ENCODE measurements at places on chromosomes 4 and X.

DNA sequence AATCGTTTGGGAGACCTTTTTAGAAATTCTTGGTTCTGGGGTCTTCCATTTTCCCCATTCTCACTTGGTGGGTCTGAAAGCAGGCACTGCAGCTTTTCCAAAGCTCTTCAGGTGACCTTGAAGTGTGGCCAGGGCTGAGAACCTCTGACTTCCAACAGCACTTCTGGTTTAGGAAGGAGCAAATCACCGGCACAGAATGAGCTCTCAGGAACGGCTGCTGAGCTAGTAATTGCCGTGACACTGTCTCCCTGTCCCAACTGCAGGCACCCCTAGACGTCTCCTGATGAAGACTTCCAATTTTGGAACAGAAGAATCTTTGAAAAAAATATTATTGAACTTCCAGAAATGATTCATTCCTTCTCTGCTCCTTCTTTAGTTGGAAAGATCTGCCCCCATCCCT lies 31.3 kb downstream of the CD38 start:
- no peak for DNase-seq

DNA sequence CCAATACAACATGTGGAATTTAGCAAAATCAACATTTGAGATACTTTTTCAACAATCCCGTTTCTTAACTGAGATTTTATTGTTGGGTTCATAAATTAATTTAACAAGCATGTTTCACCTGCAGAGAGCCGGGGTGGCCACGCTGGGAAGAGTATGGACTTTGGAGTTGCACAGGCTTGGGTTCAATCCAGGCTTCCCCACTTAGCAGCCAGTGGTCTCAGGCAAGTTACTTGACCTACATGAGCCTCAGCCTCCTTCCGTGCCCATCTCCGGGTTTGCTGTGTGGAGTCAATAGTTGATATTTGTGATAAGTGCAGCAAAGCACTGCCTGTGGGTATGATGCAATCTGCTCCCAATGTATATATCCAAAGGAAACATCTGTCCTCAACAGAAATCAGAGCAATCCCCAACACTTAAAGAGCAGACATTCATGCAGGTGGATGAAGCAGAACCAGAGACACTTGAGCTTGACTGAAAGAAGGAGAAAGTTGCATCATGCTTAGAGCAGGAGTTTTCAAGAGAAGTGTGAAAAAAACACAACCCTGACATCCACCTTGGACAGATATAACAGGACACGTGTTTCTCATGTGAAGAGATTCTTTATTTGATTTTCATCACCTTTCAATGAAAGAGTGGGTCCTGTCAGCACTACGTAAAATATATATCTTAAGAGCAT lies 5.1 kb downstream of the CYTL1 start:
- no peak for DNase-seq

DNA sequence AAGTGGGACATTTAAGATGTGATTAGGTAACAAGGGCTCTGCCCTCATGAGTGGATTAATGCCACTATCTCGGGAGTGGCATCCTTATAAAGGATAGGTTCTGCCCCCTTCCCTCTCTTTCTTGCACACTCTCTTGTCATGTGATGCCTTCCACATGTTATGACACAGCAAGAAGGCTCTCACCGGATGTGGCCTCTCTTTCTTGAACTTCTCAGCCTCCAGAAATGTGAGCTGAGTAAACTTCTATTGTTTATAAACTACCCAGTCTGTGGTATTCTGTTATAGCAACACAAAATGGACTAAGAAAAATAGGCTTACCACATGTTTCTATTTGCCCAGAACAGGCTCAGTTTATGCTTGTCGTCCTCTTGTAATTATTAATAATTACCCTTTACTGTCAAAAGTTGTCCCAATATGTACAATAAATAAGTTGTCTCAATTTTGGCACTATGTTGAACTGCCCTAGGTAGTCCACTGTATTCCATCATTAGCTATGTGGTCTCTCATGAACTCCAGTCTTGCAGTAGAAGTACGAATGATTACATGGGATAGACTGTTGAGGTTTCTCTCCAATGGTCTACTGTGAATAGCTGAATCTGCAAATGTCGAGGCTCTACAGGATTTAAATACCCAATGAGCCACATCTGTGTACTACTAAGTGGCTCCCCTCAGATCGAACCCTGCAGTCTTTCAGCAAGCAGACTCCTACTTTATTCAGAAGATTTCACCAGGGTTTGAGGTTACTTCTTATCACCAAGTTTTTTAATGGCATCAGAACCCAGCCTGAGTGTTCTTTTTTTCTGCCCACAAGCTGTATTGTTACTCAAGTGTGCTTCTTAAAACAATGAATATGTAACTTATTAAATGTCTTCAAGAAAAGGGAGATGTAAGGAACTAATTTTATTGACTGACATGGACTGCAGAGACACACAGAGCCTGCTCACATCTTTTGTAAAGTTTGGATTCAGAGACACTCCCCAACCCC lies 102.0 kb upstream of the LEF1 start:
- peak; percentile 31 for DNase-seq

DNA sequence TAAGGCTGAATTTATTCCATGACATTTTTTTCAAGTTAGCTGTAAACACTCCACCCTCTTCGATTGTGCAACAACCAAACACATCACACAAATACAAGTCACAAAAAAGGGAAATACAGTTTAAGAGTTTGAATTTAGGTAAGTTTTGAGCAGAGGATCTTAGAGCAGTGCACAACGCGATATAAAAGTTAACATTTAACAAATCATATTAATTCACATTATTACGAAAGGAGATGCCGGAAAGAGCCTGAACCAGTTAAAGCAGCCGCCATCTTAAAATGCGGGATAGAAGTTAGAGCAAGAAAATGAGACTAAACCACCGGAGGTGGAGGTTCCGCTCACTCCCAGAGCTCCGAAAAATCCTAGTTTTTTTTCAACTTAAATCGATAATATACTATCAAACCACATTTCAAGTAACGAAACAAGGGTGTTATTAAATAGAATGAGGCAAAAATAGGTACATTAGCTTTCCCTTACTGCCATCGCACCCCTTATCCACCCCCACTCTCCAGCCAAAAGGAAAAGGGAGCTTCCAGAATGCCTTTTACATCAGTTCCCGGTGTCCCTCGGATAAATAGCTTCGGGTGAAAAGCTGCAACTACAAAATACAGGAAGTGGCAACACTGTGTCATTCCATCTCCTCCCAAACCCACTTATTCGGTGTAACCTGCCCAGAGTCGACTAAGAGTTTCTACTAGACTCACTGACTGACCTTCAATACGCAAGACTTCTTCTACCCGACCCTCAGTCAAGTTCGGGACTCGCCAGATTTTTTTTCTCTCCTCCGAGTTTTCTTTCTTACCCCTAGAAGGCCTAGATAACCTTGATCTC lies 1.9 kb downstream of the UBE2D3 start:
- DNase-seq: no peak

- DNase-seq: no peak
Observed at GRCh38 chr4:76326515-76326914, 20.0 kb downstream of the STBD1 start.

DNA sequence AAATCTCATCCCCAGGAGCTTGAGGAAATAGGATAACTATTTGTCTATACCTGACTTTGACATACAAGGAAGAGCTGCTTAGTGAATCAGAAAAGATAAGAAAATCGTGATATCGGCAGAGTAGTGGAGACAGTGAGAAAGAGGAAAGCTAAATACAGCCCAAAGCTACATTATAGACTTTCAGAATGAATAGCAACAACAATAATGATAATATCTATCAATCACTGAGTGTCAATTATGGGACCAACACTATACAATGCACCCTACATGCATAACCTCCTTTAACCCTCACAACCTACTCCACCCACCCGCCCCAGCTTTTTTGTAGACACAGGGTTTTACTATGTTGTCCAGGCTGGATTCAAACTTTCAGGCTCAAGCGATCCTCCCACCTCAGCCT lies 205.1 kb downstream of the PPP3CA start:
- DNase-seq: no peak

DNA sequence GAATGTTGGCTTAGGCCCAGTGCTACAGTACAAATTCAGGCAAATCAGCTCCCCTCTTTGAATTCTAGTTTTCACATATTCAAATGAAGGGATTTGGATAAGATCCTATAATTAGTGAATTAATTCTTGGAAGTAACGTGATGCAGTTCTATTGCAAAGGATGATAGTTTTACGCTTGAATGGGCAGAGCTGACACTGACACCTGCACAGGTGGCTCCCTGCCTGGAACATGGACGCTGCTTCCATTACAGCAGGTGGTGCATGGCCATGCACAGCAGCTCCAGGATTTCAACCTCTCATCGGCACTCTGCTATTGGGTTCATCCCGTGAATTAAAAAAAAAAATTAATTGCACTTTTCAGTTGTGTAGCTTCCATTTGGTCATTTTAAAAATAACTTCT lies 28.4 kb upstream of the RPS6KA6 start:
- DNase-seq: no peak

DNA sequence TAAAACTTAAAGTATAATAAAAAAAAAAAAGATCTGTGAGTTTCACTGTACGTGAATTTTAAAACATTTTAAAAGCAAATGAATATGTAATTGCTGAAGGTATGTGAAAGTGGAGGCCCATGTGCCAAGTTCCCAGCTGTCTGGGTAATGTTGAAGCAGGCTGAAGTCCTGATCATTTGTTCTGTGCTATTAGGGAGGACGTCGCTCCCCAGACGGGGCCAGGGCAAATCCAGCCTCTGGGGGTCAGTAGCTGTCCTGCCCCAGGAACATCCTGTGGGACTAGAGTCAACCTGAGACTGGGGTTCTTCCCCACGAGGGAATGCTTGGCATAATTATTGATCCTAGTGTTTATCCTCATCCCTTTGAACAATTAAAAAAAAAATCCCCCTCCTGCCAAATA lies 48.8 kb downstream of the PDE5A start:
- no peak for DNase-seq

- DNase-seq: peak; percentile 33
Observed at GRCh38 chr4:69689599-69689998, 36.6 kb upstream of the UGT2A1 start.

GRCh38 chrX:96181605-96182004 lies 503.0 kb upstream of the DIAPH2 start:
- DNase-seq: no peak

- DNase-seq: no peak
Observed at GRCh38 chr4:41640906-41641305, 102.9 kb downstream of the LIMCH1 start.

DNA sequence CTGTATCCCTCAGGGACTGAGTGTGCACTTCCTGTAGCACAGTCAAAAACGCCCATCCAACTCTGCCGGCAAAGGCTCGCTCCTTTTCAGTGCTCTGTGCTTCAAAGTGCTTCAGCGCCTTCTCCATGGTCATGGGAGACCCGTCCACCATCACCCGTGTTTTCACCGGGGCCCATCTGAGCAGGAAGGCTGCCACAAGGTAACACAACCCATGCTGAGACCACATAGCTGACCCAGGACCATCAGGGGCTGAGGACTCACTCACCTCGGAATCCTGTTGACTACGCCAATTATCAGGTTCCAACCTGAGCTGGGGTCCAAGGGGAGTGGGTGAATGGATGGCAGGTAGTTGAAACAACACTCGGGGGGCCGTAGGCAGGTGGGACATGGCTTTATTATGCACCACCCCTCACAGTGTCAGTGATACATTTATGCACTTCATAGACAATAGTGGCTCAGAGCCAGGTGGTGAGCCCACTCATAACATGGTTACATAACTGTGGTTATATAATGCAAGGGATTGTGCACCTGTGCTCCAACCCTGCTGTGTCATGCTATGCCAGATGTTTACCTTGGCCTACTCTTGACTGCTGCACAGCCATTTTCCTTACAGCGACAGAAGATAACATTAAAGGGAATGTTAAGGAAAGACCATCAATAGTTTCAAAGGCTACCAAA lies 227.8 kb downstream of the ADGRL3 start:
- no peak for DNase-seq

DNA sequence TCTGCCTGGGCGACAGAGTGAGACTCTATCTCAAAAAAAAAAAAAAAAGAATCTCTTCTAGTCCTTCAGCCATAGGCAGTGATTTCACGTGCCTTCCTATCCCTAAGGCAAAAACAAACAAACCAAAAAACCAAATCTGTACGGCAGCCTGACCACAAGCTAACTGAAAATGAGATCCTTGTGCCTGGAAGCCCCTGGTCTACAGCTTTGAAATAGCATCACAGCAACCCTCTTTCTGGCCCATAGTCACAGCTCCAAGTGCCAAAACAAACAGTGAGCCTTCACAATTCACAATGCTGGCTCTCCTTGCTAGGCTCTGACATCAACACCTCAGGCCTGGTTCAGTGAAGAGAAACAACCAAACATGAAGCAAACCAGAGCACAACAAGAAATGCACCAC lies 46.1 kb downstream of the TMEM150C start:
- peak; percentile 86 for DNase-seq

DNA sequence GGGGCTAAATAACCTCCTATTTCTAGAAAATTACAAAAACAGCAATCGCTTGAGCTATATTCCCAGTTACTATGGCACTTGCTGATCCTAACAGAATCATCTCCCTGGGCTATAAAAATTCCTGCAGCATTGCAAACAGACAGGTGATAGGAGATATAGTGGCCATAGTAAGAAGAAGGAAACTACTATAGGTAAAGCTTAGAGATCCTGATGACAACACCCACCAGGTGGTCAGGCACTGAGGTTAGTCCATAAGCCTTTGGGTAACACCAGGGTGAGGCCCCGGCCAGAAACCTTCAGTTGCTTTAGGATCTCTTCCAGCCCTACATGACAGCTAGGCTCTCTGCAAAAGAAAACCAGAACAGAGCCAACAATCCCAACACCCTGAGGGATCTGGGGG lies 197.9 kb upstream of the PPP1R2C start:
- no peak for DNase-seq

GRCh38 chr4:122450847-122451246 lies 5.7 kb downstream of the IL2 start:
- DNase-seq: no peak

DNA sequence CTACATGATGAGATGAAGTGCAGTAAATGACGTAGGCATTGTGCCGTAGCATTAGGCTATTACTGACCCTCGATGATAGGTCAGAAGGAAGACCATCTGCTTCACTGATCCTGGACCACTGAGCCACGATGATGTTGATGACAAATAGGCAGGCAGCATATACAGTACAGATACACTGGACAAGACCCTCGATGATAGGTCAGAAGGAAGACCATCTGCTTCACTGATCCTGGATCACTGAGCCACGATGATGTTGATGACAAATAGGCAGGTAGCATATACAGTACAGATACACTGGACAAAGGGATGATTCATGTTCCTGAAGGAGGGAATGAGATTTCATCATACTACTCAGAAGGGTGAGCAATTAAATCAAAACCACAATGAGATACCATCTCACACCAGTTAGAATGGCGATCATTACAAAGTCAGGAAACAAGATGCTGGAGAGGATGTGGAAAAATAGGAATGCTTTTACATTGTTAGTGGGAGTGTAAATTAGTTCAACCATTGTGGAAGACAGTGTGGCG lies 50.9 kb downstream of the BEND4 start:
- no peak for DNase-seq

DNA sequence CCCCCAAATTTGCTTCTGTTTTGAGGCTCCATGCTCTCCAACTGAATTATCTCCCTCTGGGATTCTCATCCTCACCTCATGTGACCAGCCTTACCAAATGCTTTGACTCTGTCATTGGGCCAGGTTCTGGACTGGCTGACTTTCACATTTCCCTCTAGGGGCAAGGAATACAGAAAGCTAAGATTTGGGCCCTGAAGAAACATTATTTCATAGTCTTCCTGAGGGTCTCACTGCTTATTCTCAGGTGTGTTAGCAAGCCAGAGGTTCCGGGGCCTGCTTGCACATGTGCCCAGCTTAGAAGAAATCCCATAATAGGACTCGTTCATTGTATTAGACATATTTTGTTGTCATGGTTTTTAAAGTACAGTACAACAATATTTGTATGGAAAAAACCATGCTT lies 62.6 kb upstream of the TEX13D start:
- no peak for DNase-seq
